ENCODE measurements at places on chromosomes 5 and 9. TPM values are rescaled to one million over a fixed set of nuclear protein-coding genes. Genes with fewer than 3 reads are reported as not detected.

DNA sequence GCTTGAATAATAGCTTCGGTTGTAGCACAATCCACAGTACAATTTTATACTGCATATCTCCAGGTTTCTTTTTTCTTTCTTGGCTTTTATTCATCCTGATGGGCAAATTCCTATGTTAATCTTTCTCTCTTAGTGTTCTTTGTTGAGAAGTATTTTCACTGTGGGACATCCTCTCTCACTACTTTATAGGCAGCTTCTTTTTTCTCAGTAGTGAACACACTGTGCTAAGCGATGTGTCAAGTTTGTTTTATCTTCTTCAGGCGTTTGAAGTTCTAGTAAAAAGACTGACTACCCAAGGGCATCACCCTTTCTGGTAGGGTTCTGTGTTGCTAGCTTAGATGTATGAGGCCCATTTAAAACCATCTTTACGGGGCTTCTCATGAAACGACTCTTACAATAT, 182.1 kb downstream of the FAM170A start:
- H3K4me3 ChIP-seq: no peak overlapping the region
- H3K4me1 ChIP-seq: no peaks in the 10 kb centered on the region
- no peaks in the 10 kb centered on the region for H3K27me3 ChIP-seq
- DNase-seq: no peak

DNA sequence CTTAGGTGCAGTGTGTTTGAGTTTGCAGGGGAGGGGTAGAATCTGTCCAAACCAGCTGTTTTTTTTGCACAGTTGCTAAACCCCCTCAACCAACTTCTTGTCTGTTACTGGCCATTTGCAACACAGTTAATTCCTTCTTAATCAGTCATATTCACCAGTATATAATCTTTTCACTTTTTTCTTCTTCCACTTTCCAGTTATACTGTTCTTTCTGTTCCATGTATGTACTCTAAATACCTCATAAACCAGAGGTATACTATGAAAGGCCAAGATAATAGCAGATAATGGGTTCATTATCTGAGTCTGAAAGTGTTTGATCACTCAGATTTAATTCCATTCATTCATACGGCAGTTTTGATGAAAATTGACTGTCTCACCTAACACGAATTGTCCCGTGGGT, 11.1 kb downstream of the SMAD5 start:
- no peak for DNase-seq
- no peak overlapping the region for H3K27ac ChIP-seq
- no peaks in the 10 kb centered on the region for H3K27me3 ChIP-seq
- H3K36me3 ChIP-seq: no peaks in the 10 kb centered on the region

GRCh38 chr5:57504357-57504756, 21.7 kb upstream of the ACTBL2 start:
- H3K4me3 ChIP-seq: no peak overlapping the region
- peak overlapping the region; percentile 38 for H3K27ac ChIP-seq
- H3K27me3 ChIP-seq: no peaks in the 10 kb centered on the region

GRCh38 chr9:106701611-106702010, 161.4 kb upstream of the ZNF462 start:
- no peaks in the 10 kb centered on the region for H3K36me3 ChIP-seq
- H3K4me1 ChIP-seq: peaks cover 9% of the 10 kb centered on the region
- H3K27me3 ChIP-seq: no peaks in the 10 kb centered on the region
- DNase-seq: no peak
- no peak overlapping the region for H3K4me3 ChIP-seq

DNA sequence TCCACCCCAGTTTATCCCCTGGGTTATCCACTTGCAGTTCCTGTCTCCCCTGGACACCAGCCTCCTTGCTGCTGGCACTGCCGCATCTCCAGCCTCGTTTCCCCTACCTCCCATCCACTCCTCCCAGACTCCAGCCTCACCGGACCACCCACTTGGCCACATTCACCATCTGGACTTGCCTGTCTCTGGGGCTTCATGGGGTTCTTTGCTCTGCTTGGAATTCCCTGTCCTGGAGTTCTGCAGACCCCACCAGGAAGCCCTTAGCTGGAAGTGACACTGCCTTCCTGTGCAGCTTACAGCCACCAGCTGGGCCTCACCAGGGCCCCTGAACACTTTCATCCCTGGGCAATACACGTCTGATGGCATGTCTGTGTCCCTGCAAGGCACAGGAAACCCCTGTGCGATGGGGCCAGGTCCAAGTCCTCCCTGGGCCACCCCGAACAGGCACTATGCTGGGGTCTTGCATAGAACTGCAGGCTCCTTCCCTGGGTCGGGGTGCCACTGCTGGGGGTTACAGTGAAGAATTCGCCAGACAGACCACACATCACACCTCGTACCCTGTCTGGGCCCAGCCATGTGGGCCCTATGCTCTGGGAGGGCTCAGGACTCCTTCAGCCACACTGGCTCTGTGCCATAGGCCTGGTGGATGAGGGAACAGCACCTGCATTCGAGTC, 3.0 kb downstream of the FLT4 start:
- peaks cover 4% of the 10 kb centered on the region for H3K4me1 ChIP-seq
- H3K27ac ChIP-seq: no peak overlapping the region
- H3K36me3 ChIP-seq: no peaks in the 10 kb centered on the region
- peaks cover 31% of the 10 kb centered on the region for H3K27me3 ChIP-seq
- no peak overlapping the region for H3K4me3 ChIP-seq
- DNase-seq: no peak

- no peak for DNase-seq
- H3K27me3 ChIP-seq: peaks cover 42% of the 10 kb centered on the region
- H3K4me3 ChIP-seq: peak overlapping the region; percentile 75
- no peaks in the 10 kb centered on the region for H3K36me3 ChIP-seq
- no peaks in the 10 kb centered on the region for H3K4me1 ChIP-seq
Measured at GRCh38 chr9:23823986-23824829, 1.8 kb downstream of the ELAVL2 start.

GRCh38 chr5:137206030-137206715, 293.0 kb downstream of the SPOCK1 start:
- H3K27ac ChIP-seq: peak overlapping the region; percentile 49
- no peaks in the 10 kb centered on the region for H3K36me3 ChIP-seq
- peak; percentile 82 for DNase-seq
- no peak overlapping the region for H3K4me3 ChIP-seq

Gene SPINK4
- total RNA-seq: not detected

Gene SLC36A2
- not detected for total RNA-seq

Gene FANCC
- 10.3 TPM for total RNA-seq

Gene PCDHA1
- not detected for total RNA-seq

Gene IL33
- not detected for total RNA-seq

Gene PCDHA7
- total RNA-seq: 2.6 TPM
